ENCODE measurements at places on chromosomes 11 and 22.

DNA sequence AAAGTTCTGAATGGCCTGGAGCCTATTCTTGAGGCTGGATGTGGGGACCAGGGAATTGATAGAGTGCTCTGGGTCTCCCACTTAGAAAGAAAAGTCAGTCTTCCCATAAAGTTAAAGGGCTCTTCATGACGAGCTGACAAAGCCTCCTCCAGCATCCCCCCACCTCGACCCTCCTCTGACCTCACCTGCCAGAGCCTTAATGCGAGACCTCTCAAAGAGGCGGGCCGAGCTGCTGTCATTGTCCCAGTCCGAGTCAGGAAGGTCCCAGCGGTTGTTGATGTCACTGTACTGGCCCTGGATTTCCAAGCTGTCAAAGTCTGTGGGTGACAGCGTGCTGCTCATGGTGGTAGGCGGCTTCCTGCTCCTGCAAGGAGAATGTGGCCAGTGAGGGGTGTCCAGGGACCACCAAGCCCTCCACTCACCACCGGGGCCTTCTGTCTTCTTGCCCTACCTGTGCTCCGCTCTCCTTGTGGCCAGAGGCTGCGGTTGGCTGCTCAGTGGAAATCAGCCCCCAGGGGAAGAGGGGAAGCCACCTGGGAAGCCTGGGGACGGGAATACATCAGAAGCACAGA, 8.0 kb downstream of the SPTBN2 start:
- no peak for DNase-seq

DNA sequence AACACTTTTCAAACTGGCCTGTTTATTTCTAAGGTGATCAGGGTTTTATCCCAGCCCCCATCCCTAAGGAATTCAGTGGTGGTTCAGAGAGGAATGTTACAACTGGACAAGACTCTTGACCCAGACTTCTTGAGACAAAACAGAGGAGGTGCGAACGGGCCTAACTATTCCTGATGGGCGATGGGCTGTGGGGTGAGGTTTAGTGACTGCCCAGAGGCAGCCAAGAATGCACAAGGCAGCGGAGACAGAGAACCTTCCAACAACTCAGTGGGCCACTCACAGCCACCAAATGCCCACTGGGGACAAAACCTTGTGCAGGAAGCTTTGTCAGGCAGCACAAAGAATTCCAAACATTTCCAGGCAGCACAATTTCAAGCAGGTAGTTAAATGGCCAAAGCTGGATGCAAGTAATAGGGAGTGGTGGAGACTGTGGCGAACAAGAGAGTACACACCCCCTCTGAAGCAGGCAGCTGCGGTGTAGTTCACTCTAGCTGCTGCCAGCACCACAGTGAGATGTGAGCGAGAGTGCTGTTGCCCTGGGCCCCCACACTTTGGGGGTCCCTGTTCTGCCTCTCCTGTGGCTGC, 29.2 kb downstream of the SCUBE1 start:
- DNase-seq = no peak

DNA sequence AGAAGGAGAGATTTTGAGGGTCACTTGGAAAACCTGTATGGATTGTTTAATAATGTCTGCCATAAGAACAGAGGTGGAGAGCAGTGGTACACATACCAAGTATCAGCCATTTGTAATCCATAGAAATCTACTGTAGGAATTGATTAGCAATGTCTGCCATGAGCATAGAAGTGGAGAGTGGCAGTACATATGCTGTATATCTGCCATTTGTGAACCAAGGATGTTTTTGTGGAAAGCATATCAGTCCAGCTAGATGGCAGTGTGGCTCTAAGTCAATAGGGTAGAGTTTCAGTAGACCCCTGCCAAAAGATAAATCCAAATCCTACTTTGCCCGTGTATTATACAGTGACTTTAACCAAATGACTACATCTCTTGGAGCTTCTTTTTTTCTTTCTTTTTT, 82.9 kb upstream of the SEZ6L start:
- DNase-seq = no peak

DNA sequence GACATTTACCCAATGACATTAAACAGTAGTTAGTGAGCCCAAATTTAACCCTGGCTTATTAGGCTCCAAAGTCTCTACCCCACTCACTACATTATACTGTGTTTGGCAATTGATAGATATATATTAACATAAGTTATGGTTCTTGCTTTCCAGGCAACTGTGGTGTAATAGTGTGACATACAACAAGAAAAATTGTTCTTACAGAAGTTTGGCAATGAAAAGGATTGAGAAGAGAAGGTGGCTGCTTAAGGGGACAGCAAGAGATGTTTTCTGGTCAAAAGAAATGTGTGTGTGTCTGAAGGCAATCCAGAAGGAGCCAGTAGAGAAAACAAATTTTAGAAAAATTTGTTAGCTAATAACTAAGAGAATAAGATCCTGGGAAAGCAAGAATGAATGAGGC, 132.4 kb downstream of the SWAP70 start:
- no peak for DNase-seq

DNA sequence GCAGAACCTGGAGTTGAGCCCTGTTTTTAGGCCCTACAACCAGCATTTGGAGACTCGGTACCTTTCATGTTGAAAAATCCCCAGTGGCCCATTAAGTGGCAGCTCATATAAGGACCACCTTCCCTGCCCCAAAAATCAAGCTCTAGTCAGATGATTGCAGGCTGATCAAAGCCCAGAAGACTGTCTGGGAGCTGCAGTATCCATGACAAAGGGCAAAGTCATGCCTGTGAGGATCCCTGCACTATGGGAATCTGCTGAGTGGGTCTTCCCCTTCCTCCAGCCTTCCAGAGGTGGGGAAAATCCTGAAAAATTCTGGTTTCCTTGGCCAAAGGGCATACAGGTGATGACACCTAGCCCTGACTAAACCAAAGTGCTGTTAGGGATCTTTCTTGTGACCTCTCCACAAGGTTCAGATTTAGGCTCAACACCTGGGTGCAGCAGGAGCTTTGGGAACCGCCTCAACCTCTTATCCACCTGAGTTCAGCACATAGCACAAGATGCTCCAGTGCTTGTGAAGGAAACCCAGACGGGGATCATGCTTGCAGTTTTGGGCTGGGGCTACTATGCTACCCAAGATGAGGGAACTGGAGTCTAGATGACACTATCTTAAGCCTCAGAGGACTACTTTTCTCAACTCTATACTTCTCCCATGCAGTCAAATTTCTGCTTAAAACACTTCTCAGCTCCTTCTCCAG, 1.2 kb upstream of the TRIM3 start:
- no peak for DNase-seq

DNA sequence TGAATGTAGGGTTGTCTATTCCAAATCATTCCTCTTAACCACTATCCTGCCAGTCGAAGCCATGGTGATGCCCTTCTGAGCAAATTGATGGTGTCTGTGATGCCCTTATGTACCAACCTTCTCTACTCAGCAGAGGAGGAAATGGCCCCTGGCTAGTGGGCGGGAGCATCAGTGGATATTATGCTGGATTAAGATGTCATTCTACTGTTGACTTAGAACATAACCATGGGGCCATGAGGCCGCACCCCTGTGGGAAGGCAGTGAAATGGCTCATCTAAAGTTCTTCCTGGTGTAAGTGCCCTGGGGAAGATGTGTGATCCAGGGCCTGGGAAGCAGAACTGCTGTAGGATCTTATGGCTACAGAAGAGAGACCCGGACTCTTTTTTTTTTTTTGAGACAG, 20.7 kb upstream of the P2RY2 start:
- DNase-seq = no peak

GRCh38 chr11:86150847-86151173, 81.9 kb upstream of the PICALM start:
- no peak for DNase-seq

DNA sequence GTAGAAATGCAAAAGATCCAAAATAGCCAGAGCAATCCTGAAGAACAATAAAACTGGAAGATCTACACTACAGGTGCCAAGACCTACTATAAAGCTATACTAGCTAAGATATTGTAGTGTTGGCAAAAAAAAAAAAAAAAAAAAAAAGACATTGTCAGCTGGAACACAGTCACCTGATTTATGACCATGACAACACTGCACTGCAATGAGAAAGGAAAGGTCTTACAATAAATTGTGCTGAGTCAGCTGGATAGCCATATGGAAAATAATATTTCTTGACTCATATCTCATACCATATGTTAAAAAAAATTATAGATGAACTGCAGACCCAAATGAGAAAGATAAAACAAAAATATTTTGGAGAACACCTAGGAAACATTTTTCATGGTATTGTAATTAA, 3.1 kb upstream of the PANX3 start:
- no peak for DNase-seq

DNA sequence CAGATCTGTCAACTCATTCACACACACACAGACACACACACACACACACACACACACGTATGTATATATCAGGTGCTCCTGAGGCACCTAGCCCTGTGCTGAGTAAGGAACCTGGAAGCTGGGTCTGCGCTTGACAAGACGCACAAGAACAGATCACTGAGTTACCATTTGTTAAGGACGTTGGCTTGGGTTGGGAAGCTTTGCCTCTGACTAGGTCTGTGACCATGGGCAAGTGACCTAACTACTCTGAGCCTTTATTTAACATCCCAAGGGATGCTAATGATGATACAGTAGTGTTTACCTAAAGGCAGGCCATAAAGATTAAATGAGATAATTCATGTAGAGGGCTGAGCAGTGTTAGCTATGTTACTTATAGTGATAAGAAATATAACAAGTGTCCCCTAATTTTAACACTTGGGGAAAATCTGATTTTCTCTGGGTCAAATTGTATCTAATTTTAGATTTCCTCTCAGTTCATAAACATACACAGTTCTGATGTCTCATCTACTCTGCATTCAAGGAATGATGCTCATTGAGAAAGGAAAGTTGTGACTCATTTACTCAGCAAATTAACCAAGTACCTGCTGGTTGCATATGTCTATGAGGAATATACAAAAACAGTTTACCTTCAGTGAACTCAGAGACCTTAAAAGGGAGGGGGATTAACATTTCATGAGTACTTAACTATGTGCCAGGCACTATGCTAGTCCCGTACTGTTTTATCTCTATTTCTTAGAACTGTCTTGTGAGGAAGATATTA, 13.6 kb downstream of the RNF185 start:
- DNase-seq = no peak

DNA sequence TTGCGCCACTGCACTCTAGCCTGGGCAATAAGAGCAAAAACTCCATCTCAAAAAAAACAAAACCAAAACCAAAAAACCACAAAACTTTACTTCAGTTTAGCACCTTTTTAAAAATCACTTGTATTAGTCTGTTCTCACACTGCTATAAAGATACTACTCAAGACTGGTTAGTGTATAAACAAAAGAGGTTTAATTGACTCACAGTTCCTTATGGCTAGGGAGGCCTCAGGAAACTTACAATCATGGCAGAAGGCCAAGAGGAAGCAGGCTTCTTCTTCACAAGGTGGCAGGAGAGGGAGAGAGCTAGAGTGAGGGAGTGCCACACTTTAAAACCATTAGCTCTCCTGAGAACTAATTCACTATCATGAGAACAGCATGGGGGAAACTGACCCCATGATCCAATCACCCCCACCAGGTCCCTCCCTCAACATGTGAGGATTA, 261.3 kb downstream of the TMEM135 start:
- no peak for DNase-seq

DNA sequence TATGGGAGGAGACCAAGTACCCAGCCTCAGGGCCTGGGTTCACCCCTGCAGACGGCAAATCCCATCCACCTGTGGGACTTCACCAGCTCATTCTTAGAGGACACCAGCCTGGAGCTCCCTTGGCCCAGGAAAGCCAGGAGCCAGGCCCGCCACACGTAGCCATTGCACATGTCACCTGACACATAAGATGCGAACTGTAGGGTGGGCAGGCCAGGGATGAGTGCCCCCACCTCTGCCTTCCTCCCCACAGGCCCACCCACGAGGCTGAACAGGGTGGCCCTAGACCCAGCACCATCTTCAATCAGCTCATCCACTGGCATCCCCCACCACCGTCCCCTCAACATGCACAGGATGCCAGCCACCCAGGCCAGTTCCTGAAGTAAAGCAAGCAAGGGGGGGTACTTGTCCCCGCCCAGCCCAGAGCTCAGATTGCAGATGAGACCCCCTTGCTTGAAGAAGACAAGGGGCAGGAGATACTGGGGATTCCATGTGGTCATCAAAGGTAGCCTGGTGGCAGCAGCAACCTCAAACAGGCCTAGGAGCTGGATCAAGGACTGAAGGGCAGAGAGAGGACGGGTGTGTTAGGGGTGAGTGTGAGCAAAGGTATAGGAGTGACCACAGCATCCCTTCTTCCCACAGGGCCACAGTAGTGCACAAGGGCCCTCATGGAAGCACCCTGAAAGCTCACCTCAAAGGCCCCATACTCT, 45.6 kb downstream of the IGLL5 start:
- no peak for DNase-seq

- DNase-seq = no peak
These were observed 10.4 kb upstream of the MALAT1 start for GRCh38 chr11:65488273-65489034.

GRCh38 chr11:108518581-108518980, 20.4 kb upstream of the POGLUT3 start:
- no peak for DNase-seq

GRCh38 chr11:61976420-61976800, 9.0 kb upstream of the FTH1 start:
- DNase-seq = no peak

- DNase-seq = no peak
These were observed 70.1 kb upstream of the LRRC55 start for GRCh38 chr11:57111619-57112018.

- DNase-seq = no peak
These were observed 18.7 kb downstream of the CACNG2 start for GRCh38 chr22:36684841-36685240.

DNA sequence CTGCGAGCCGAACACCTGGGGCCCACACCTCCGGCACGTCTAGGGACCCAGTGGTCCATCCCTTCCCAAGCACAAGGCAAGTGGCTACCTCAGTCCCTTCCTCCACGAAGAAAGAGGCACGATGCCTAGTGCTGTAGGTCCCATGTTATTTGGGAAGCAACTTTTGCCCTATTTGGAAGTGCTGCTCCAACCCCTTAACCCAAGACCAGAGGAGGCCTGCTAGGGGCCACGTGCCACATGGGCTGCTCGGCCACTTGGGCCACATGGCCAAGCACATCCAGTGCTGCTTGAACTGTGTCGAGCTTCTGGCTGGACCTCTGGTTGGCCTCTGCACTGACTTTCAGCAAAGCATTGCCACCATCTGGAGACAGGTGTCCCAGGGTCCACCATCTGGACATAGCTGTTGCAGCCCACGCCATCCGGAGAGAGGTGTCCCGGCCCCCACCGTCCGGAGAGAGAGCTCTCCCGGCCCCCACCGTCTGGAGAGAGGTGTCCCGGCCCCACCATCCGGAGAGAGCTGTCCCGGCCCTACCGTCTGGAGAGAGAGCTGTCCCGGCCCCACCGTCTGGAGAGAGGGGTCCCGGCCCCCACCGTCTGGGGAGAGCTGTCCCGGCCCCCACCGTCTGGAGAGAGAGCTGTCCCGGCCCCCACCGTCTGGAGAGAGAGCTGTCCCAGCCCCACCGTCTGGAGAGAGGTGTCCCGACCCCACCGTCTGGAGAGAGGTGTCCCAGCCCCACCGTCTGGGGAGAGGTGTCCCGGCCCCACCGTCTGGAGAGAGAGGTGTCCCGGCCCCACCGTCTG, 6.5 kb upstream of the B4GALNT4 start:
- DNase-seq = no peak

DNA sequence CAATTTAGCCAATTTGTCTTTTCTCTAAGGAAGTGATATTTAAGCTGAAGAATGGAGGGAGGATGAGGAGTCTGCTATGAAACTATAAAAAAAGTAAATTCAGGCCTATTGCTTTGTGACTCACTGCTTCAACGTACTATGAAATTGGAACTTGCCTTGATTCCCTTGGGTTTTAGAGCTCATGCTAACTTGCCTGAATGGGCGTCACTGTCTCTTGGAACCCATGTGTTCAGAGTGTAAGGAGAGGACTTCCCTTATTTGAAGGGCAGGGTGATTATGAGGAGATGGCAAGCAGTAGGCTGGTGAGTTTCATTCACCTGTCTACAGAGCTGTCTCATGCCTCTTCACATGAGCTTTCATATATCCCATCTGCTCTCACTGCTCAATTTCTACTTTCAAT, 28.7 kb upstream of the WT1 start:
- no peak for DNase-seq

Data from activated CD8-positive, alpha-beta memory T cell treated with anti-CD3 and anti-CD28 coated beads for 1 hour (primary cell).